ENCODE measurements at places on chromosomes 6 and 20. TPM values are rescaled to one million over a fixed set of nuclear protein-coding genes. Genes with fewer than 3 reads are reported as not detected.

DNA sequence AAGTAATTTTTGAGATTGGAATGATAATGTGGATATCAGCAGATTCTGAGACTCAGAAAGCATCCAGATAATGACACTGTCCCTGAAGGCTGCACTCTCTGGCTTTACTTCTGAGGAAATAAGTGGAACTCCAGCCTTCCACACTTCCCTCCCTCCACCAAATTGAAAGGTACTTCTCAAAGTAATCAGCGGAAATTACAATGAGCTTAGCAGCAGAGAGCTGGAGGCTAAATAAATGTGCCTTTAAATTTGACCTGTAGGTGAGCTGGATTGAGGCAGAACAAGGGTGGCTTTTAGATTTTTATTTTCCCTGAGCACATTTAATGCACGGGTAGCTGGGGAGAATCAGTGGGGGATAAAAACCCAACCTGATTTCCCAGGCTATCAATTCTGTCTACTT, 39.3 kb upstream of the RNF144B start:
- peak; percentile 57 for DNase-seq

DNA sequence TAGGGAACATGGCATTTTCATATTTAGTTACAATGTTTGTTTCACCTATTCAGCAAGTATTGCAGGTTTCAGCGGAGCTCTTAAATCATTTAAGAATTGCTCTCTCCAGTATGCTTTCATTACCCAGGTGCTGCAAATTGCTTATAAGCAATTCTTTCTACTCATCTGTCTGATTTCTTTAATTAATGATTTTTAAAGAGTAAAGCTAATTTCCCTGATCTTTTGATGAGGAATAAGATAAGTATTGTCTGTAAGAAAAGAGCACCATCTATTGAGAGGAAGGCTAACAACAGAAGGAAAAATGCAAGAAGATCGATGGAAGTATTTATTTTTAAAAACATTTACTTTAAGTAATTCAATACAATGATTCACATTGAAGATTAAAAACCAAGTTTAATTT, 2.0 kb downstream of the OPRM1 start:
- no peak for DNase-seq

DNA sequence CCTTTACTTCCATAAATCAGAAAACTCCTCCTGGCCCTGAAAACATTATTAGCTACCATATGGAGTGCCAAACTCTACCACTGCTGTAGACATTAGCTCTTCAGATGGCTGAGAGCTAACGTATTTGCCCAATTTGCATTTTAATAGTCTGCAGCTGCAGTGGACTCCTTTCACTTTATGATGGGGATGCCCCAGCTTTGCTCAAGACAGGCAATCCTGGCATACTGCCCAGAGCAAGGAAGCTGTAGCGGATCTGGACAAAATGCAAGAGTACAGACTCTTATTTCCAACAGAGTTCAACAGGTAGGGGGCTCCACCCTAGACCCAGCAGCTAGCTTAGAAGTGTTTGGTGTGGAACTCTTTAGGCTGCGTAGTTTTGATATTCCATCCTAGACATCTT, 246.7 kb downstream of the FOXC1 start:
- DNase-seq: peak; percentile 82

DNA sequence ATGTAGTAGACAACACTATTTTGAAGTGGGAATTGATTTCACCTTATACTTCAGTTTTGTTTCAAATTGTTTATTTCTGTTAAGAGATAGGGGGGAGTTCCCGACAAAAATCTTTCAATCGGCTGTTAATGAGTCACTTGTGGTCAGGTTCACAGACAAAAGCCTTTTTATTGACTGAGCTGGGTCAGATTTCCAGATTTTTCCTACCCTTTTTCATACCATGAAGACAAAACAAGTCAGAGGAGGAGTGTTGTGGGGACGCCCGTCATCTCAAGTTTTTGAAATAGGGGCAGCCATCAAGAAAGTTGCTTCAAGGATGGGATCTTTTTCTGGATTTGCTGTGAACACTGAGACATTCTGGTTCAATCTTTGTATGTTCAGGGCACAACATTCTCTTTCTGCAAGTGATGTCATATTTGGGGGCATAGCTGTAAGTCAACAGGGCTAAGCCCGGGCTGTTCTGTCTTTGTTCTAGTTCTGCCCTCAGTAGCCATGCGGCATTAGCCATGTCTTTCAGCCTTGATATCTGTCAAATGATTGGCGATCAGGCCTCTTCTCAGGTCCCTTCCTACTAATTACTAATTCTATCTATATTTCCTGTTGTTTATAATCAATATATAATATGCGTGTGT, 496.0 kb upstream of the MARCKS start:
- peak; percentile 80 for DNase-seq

MEP1A gene
- total RNA-seq: not detected

Data from foreskin keratinocyte (primary cell).